ENCODE measurements at places on chromosomes 5 and 9.

GRCh38 chr9:86763791-86764190 is 183.5 kb downstream of the GAS1 start:
- no peak for DNase-seq

DNA sequence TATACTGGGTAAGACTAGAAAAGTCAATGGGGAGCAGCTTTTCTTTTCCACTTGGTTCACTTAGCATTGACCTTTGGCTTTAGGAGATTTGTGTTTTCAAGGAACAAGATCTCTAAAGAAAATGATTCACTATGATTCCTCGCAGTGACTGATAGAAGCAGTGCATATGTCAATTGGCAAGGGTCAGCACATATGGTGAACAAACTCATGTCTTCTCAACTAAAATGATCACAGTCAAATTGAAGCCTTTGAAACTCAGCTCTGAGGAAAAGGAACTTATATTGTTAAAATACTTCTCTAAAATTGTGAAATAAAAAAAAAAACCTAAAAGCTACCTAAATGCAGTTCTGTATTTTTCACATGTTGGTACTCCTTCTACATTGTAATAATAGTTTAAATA is 43.2 kb upstream of the IL7R start:
- DNase-seq: no peak

- DNase-seq: no peak
Observed at GRCh38 chr9:105361873-105362272, 86.0 kb upstream of the FSD1L start.

DNA sequence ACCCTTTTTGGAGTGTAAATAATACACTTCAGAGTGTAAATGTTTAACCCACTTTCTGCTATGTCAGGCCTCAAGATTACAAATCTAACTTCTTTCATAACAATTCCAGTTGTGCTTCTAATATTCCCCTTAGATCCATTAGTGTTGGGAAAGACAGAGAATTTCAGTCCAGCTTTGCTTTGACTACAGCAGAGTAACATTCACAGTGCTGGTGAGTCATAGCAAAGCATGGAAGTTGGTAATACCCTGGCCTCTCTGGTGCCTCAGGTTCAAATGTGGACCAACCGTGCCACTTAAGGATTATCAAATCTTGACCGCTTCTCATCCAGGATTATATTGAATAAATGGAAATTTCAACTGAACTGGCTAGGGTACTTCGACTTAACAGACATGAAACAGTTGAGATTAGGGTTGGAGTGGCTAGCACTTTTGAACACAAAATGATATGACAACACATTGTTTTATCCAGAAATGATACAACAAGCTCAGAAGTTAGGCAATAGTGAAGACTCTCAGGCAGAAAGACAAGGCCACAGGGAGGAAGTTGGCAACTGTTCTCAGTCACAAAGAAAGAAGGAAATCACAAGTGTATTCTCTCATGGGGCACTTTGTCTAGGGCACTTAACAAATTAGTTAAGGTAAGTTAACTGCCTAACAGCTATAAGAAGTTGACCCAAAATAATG is 24.4 kb upstream of the RASA1 start:
- DNase-seq: no peak

- DNase-seq: no peak
Observed at GRCh38 chr9:107807183-107807582, 317.6 kb upstream of the KLF4 start.

DNA sequence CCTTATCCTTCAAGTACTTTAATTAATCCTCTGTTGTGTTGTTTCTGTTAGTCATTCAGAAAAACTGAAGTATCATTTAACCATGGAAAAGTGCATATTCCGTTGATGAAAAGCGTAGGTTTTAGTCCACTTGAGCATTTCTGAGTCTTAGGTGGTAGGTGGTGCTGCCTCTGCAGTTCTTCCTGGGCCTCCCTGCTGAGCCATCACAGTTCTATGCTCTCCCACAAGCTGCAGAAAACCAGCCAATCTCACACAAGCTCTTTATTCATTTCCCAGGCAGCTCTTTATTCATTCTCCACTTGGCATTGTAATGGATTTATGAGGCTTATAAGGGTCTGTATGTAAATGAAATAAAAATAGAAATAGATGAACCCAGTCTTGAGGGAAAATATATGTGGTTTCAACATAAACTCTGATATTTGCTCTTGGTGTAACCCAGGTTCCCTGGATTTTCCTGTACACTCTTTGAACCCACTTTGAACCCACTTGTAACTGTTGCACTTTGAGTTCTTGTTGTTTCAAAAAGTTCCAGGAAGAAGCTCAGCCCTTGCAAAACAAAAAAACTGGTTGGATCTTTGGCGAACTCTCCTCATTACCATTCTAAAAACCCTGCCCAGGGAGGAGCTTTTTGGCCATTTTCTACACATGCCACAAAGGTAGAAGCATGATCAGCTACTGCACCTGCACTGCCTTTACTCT is 56.0 kb downstream of the ZNF510 start:
- DNase-seq: no peak

GRCh38 chr5:77329664-77330430 is 119.4 kb downstream of the PDE8B start:
- DNase-seq: no peak

- no peak for DNase-seq
Observed at GRCh38 chr9:117718085-117718484, 13.9 kb downstream of the TLR4 start.

- no peak for DNase-seq
Observed at GRCh38 chr9:27527702-27528075, 1.9 kb downstream of the MOB3B start.

DNA sequence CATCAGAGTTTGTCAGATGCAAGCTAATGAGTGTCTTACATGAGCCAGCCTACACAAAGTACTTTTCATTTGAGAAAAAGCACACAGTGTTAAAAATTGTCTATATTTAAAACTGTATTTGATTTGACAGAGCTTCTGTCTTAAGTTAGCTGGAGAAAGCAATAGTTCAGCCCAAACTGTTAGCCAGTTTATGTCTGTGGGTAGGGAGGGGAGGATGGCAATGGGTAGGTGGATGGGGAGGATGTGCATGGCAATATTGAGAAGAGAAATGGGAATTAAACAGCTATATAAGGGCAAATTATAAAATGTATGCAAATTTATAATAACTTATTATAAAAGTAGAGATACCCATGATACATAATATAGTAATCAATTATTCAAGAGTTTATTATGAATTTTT is 31.3 kb downstream of the CDH9 start:
- no peak for DNase-seq

DNA sequence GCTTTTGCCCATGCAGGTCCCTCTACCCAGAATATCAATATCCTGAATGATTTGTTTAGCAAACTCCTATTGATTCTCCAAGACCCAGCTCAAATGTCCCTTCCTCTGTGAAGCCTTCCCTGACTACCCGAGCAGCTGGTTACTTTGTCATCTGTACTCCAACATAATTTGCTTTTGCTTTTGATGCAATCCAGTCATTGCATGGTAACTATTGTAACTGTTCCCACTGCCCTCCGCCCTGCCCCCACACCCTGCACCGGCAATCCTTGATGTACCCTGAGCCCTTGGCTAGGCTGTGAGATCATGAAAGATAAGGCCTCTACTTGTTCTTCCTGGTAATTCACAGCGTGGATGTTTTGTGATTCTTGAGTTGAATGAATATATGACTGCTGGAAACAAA is 119.9 kb upstream of the BOD1 start:
- DNase-seq: no peak

DNA sequence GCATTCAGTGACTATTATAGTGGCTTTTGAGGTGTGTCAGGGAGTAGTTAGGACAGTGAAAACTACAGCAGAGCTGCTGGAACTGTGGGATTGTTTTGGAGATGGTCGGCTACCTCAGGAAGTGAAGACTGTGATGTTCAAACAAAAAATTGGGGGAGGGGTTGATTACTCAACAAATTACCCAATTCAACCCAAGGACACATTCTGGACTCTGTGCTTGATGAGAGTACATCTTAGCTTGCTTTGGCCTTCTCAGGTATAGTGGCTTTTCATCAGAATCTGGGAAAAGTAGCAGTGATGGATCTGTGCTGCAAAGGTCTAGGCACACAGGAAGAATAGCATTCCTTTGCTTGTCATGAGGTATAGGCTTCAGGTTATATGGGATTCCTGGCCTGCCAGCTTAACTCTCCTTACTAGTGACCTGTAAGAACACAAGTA is 47.0 kb downstream of the SLC44A1 start:
- no peak for DNase-seq

DNA sequence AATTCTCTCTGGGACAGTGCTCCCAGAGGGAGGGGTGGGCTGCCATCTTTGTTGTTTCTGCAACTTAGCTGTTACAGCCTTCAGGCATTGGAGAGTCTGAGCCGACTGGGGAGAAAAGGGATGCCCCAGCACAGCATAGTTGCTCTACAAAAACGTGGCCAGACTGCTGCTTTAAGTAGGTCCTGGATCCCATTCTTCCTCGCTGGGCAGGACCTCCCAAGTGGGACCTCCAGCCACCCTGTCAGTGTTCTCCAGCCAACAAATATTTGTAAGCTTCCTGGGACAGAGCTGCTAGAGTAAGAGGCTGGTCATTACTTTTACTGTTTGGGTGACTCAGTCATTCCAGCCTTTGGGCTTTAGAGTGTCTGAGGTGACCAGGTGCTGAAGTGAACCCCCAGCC is 292.7 kb upstream of the NREP start:
- no peak for DNase-seq

GRCh38 chr9:129568560-129569501 is 52.1 kb downstream of the C9orf50 start:
- no peak for DNase-seq

DNA sequence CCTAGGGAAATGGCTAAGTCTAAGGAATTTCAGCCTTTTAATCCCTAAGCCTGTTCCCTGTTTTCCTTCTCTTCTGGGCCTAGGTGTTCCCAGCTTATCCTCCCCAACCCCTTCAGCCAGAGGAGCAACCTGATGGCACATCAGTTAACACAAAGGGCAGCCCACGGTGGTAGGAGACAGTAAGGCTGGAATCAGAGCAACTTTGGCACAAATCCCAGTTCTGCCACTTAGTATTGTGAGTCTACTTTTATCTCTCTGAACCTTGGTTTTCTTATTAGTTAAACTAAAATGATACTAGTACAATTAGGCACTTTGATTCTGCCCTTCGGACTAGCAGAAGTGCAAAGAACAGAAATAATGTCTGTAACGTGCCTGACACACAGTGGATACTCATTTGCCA is 246.8 kb downstream of the SAXO1 start:
- DNase-seq: no peak

DNA sequence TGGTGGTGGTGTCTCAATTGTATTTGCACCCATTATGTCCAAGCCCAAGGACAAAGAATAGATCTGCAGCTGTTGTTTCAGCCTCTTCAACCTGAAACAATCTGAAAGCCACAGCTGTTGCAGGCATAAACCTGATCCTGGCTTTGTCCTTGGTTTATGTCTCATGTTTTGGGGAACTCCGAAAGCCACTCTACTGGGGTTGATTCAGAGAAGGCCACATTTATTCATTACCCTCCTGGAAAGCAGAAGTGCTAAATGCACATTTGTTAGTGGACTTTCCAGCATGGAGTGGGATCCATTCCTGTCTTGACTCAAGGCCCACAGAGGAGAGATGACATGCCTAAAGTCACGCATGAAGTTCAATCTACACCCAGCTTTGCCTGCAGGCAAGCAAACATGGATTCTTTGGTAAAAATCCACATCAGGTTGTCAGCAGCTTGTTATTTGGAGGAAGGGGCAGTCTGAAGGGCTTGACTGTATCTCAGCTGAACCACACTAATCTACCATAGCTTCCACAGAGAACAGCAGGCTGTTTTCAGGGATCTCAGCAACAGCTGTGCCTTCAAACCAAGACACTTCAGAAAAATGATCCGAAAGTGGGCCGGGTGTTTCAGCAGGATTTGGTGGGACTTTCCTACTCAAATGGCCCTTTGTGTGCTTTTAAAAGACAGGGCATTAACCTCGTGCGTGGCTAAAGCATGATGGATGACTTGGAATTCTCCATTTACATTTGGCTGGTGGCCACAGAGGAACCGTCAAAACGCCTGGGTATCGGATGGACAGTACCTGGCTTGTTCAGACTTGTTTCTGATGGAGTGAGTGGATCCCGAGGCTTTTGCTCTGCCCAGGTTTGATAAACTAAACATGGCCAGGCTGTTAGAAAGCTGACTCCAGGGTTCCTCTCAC is 36.2 kb upstream of the ADAM19 start:
- no peak for DNase-seq

- DNase-seq: peak; percentile 28
Observed at GRCh38 chr5:142016556-142016955, 3.7 kb upstream of the GNPDA1 start.

DNA sequence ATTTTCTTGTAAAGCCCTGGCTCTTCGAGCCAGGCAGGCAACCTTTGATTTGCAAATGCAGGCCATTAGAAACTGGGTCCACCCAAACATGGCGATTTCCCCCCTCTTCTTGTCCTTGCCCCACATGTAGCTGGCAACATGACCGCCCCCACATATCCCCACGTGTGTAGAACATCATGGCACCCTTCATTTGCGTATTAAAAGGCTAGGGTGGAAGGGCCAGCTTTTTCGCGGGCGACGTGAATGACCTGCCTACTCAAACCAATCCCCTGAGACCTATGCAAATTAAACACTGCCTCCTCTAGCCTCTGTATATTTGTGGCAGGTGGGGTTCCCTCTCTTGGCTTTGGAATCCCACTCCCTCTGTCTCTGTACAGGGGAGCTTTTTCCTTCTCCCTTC is 107.0 kb upstream of the CLINT1 start:
- no peak for DNase-seq

GRCh38 chr5:158802941-158803341 is 296.8 kb downstream of the EBF1 start:
- DNase-seq: no peak

GRCh38 chr5:43631182-43631910 is 28.4 kb downstream of the NNT start:
- no peak for DNase-seq

- DNase-seq: no peak
Observed at GRCh38 chr5:131394128-131394527, 130.3 kb downstream of the CDC42SE2 start.

GRCh38 chr5:83368319-83368718 is 103.2 kb upstream of the VCAN start:
- no peak for DNase-seq

GRCh38 chr5:157252711-157253465 is 13.0 kb upstream of the CYFIP2 start:
- DNase-seq: no peak

- no peak for DNase-seq
Observed at GRCh38 chr5:74952406-74952805, 86.2 kb upstream of the FAM169A start.

GRCh38 chr5:10825897-10826644 is 65.0 kb upstream of the DAP start:
- DNase-seq: no peak

DNA sequence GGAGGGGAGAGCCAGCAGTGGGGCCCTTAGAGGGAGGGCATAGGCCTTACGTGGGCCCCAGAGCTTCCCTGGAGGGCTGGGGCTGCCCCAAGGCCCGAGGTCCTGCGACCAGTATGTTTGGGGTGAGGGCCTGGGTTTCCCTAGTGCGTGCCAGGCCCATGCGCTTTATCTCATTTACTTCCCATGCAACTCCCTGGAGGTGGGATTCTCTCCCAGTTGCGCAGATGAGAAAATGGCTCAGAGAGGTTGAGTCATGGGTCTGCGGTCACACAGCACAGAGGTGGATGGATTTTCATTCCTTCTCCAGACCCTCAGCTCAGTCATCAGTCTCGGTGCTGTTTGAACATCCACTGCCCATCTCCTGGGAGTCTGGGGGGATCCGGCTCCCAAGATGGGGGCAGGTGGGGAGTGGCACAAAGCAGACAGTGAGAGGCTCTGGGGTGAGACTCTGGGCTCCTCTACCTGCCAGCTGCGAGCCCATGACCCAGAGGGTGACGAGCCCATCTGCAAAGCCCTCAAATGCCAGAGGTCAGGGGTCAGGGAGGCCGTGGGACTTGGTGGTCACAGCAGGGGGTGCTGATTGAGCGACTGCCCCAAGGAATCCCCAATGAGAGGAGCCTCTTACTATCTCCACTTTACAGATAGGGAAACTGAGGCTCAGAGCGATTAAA is 171.2 kb downstream of the GAPVD1 start:
- DNase-seq: no peak

Measured in stimulated activated CD8-positive, alpha-beta memory T cell treated with anti-CD3 and anti-CD28 coated beads, Interleukin-15, amount 100 ng/mL, for 4 hours (primary cell).